ENCODE measurements at places on chromosomes 6 and 20.
A peak's percentile ranks its signal among the peaks of the same experiment; 100 is the strongest.

DNA sequence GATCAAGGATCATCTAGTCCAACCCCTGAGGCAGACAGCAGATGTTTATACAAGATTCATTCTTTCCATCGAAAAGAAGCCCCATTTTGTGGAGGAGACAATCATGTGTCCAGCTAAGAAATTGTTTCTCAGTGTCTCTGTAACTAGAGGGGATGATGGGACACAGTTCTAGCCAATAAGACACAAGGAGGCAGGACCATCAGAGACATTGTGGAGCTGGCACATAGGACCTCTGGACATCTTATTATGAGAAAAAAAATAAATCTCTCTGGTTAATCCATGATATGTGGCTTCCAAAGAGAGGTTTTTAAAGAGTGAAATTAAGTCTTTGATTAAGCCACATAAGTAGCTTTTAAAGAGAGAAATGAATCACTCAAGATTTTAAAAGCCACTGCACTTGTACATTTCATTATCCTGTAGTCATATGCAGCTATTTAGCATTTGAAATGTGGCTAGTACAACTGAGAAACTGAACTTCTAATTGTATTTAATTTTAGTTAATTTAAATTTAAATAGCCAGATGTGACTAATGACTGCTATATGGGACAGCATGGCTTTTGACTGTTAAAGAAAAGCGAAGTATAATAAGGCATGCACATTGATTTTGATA is 176.8 kb downstream of the TASP1 start:
- no peak for DNase-seq

DNA sequence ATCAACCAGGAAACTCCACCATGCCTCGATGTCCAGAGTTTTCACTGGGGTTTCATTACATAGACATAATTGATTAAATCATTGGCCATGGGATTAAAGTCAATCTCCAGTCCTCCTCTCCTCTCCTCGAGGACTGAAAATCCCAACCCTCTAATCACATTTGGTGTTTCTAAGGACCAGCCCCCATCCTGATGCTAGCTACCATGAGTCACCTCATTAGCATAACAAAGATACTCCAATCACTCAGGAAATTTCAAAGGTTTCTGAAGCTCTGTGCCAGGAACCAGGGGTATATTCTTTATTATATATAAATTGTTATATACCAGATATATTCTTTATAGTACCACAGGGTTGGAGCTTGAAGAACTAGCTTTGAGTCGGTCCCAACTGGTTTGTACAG is 212.9 kb upstream of the PRND start:
- DNase-seq = no peak

DNA sequence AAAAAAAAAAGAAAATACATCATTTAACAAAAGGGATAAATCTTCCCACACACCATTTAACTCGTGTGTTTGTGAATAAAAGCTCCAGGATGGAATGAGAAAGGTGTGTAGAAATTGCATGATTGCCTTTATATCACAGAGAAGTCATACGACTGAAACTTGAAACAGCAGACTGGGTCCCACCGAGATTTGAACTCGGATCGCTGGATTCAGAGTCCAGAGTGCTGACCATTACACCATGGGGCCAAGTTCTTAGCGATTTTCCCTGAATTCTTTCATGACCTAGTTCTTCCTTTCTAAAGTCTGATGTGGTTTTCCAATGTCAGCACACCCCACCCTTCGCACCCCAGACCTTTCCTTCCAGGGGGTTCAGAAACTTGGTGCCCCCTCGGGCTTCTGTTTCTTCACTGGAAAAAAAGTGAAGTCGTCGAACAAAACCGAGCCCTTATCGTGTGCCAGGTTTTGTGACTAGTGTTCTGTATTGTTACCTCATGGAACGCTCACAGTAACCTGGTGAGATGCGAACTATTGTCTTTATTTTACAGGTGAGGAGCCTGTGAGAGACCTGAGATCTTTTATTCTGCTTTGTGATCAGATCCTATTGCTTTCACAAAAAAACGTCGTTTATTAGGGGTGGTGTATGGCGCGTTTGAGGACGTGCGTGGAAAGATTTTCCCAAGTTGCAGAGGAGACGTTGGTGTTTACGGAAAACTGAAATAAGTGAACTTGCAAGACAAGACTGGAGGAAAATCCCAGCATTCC is 120.8 kb downstream of the OR2B2 start:
- DNase-seq = no peak

DNA sequence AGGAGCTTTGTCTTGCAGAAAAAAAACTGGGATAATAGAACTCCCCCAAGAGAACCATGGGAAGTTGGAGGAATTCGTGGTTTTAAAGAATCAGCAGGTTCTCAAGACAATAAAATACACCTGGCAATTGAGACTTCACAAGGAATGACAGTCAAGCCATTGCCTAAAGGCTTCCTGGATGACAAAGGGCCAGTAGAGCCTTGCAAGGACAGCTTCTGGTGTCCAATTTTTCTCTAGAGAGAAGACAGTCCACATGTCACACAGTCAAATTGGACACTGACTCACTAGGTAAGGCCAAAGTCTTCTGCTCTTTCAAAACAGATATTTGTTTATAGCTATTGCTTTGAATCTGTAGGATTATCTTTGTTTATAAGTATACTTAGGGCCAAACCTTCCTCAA is 80.3 kb upstream of the BMP5 start:
- DNase-seq = no peak

DNA sequence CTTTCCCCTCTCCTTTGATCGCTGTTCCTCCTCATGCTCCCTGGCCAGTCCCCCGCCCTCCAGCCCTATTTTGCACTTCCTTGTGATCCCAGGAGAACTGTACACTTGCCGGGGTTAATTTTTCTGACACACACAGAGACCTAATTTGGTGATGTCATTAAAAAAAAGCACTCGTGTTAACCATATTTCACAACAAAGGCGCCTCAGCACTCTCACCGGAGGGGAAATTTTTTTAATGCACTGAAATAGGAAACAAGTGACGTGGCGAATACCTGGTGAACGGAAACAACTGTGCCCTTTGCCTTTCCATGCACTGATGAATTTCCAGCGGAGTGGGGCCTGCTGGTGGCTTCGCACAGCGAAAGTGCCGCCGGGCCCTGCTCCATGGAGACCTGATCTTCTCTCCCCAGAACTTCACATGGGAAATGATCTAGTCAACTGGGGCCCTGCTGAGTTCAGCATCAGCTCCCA is 53.9 kb upstream of the TAGAP start:
- peak; percentile 46 for DNase-seq

GRCh38 chr20:19491241-19491640 is 266.8 kb upstream of the RIN2 start:
- DNase-seq = no peak

DNA sequence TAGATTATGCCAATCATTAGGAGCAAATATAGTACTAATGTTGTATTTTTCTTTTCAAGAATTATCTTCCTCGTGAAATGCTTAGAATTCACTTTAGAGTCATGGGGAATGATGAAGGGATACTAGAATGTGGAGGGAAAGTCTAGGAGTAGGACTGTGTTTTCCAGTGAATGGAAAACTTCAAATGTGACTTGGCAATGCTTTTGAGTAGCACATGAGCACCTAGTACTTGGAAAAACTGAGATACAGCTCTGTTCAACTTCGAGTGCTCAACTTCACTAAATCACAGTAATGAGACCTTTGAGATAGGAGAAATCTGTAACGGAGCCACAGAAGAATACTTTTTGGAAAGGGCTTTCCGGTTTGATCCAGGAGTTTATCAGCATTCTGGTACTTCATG is 272.9 kb downstream of the ZFAND3 start:
- DNase-seq = no peak

GRCh38 chr6:121438869-121439268 is 3.4 kb downstream of the GJA1 start:
- no peak for DNase-seq

DNA sequence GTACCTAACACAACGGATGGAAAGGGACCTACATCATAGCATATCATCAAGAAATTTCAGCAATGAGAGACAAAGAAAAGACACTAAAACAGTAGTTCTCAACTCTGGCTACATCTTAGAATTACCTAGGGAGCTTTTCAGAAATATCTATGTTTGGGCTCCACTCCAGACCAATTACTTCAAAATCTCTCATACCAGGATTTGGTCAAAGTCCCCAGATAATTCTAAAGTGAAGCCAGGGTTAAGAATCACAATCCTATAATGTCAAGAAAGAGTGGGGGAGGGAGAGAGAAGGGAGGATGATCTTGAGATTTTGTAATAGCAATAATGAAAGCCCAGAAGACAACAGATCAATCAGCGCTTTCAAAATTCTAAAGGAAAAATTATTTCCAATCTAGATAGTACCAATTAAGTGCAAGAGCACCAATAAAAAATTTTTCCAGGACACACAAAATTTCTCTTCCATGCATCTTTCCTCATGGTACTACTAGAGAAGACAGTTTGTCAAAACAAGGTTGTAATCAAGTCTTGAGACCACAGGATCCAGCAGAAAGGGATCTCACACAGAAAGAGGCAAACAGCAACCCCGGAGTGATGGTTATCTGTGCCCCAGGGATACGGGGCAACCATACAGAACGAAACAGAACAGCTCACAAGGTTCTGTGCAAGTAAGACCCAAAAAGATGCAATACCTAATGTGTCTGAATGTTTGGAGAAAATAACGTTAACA is 152.9 kb upstream of the DST start:
- DNase-seq = no peak

DNA sequence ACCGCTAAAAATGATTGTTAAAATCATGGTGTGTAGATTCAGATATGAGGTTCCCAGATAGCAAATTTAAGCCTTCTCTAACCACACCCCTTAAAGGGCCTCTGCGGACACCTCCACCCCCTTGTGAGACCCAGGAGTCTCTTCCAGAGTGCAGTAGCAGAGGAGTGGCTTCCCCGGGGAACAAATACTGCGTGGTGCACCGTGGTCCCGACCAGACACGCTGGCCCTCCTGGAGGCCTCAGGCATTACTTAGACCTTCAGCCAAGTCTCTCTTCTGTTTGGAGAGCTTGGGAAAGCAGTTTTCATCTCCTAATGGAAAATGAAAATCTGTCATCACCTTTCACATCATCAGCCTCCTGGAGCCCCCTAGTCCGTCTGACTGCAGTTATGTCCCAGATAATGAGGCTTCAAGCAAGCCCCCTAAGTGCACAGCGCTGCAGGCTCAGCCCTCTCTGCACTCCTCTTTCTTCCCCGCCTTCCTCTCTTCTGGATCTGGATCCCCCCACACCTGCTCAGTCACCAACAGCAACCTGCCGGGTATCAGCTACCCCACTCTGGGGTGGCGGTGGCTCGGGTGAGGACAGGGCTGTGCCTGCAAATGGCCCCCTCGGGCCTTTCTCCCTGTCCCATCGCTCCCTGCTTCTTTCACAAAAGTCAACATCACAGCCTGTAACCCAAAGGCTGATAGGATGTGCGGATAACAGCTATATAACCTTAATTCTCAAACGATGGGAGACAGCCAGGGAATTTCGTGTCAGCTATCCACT is 58.8 kb upstream of the TAGAP start:
- DNase-seq = no peak

DNA sequence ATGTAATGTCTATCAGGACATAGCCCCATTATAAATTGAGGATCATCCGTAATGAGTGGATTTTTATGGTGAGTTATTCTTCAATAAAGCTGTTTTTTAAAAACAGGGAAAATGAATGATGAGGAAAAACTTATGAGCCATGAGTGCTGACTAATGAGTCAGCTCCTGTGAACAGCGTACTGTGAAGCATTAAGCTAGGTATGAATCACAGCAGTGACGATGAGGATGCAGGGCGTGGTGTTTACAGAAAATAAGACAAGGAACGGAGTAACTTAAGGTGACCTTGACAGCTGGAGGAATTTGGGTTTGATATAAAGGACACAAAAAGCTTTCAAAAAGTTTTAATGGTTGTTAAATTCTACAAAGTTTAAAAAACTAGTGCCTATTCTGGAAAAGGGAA is 96.3 kb downstream of the FOXF2 start:
- no peak for DNase-seq

DNA sequence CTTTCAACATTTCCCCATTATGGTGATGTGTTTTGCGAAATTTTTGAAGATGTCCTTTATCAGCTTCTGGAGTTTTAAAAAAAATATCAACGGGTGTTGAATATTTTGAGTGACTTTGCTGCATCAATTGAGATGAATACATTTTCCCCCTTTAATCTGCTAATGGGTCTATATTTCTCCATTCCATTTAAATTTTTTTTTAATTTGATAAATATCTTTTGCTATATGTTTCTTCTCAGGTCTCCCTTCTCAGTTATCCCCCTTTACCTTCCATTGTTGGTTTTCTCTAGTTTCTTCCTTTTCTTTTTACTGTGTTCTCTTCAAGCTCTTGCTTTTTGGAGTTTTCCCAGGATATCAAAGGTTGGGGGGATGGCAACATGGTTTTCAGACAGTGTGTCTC is 1.4 kb upstream of the KIFC1 start:
- DNase-seq = no peak

- no peak for DNase-seq
Observed at GRCh38 chr6:111566873-111567517, 38.7 kb downstream of the TRAF3IP2 start.

GRCh38 chr20:37417617-37418467 is 71.9 kb downstream of the SRC start:
- DNase-seq = no peak

- no peak for DNase-seq
Observed at GRCh38 chr20:20487811-20488210, 119.9 kb downstream of the INSM1 start.

DNA sequence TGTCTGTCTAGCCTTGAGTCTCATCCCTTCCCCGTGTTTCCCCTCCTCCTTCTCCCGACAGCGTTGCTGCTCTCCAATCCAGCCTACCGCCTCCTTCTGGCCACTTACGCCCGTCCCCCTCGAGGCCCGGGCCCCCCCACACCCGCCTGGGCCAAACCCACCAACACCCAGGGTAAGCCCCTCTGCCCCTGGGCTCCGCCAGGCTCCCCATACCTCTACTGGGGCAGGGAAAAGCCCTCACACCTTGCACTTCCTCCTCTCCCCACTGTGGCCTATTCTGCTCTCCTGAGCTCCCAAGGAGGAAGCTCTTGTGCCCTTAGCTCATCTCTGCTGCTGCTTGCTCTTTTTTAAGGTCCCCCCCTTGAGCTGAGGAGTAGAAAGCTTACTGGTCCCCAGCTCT is 11.0 kb downstream of the DDR1 start:
- DNase-seq = no peak

GRCh38 chr6:163702736-163703135 is 288.2 kb downstream of the QKI start:
- DNase-seq = no peak

DNA sequence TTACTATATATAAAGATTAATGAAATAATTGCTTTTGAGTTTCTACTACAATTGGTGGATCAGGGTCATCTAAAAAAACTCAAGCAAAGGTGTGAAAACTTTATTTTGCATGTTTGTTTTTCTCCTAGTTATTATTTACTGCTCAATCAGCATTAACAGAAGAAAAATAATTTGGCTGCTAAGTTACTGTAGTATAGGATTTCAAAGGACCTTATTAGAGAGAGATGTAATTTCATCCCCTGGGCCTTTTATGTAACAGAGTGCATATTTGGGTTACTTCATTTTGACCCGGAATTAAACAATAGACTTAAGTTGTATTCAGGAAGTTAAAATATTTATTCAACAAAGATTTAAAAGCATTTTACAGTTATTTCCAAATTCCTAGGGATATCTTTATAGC is 49.8 kb downstream of the EYA4 start:
- no peak for DNase-seq

GRCh38 chr6:74925683-74926082 is 280.2 kb downstream of the COL12A1 start:
- no peak for DNase-seq

All from stimulated activated CD8-positive, alpha-beta memory T cell treated with anti-CD3 and anti-CD28 coated beads, Interleukin-2, amount 100 ng/mL, for 48 hours (primary cell).